DMS53 (cell line): ENCODE measurements at places on chromosomes 4 and X.
A peak's percentile ranks its signal among the peaks of the same experiment; 100 is the strongest.

DNA sequence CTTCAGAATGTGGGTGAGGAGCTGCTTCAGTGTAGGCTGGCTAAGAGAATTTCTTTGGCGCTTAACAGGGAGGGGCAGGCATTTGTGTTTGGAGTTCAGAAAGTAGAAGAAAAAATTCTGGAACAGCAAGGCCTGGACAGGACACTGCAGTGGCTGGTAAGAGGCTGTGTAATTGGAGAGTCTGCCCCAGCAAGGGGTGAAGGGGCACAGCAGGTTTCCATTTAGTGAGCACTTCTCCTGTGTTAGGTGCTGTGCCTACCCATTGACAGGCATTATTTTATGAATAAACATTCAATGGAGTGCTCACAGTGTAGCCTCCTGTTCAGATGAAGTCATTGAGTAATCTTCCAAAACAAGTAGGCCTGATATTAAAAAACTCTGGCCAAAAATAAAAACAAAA is 10.7 kb upstream of the CPE start:
- DNase-seq: no peak

DNA sequence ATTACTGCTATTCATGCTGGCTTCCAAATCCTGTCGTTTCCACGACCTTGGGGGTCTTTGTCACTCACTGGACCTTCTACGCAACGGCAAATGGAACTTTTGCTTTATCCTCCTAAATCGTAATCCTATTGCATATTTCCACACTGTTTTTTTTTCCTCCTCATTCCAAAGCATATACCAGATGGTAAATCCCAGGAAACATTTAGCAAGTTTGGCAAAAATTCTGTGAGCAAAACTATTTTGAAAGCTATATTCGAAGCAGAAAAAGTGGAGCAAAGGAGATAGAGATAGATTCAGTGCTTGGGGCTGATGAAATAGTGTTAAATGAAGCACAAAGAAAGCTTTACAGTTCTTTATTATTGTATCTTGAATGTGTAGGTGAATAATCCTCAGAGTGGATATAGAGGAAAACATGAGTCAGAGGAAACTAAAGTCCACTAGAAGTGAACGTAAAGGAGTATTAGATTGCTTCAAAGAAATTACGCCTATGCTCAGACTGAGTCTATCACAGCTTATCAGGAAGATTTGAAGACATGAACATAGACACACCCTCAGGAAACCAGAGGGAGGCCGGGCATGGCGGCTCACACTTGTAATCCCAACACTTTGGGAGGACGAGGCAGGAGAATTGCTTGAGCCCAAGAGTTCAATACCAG is 50.2 kb upstream of the FAM9A start:
- no peak for DNase-seq

DNA sequence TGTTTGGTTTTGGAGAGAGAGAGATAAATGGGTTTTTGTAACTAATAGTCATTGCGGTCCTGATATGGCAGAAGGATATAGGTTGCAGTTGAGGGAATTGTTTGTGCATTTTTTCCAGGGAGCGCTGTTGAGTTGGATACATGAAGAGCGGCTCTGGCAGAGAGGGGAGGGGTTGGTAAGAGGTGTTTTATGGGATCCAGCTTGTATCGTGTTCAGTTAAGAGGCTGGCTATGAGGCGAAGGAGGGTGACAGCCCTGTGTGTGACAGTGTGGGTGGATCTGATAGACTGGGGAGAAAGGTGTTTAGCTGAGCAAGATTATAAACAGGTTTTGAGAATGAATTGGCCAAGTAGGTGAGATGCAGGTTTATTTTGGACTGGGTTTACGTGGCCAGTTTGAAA is 1.5 kb downstream of the SPANXN4 start:
- no peak for DNase-seq

DNA sequence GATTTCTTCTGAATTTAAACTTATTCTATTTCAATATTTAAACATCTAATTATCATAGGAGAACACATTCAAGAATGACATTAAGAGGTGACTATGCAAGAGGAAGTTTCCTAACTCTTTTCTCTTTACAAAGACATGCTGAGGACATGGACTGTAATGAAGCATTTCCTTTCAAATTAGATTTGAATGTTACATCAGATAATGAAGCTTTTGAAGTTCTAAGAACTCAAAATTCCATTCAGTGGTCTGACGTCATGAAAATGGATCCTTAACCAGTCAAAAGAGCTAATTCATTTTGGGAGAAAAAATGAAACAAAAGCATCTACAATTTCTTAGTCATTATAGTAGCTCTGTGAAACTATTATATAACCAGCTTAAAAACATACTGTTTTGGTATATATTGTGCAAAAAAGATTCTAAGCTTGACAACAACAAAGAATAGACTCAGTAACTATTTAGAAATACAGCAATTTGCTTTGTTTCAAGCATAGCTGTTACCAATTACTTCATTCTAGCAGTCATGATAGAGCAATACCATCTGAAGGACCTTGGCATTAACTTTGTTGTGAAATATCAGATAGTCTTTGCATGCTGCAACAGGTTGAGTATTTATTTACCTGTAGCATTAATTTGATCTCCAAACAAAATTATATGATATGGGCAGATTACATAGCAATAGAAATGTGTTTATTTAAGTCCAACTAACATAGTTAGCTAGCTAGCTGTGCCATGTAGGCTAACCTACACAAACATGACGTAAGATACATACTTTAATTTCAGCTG is 13.7 kb upstream of the DTHD1 start:
- no peak for DNase-seq

DNA sequence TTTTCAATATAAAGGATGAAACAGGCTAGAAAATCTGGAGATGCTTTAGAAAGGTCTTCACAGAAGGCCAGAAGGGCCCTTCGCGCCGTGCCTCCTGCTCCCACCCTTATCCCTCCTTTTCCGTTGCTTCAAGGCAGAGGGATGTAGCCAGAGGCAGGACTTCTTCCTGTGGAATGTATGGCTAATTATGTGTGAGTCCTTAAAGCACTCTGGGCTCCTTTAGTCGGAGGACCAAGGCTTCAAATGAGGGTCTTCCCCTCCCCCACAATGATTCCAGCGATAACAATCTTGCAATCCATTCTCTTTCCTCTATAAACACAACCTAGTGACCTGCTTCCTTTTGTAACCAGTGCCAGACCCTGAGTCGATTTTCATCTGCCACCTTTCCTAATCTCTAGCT is 103.5 kb downstream of the GPC3 start:
- no peak for DNase-seq

GRCh38 chr4:149173241-149174013 is 642.2 kb downstream of the IQCM start:
- DNase-seq: no peak

- DNase-seq: no peak
Observed at GRCh38 chr4:13088726-13089658, 395.1 kb downstream of the RAB28 start.

GRCh38 chrX:152632445-152633097 is 5.1 kb upstream of the GABRQ start:
- peak; percentile 58 for DNase-seq

GRCh38 chr4:77149789-77150188 is 7.2 kb upstream of the CCNG2 start:
- DNase-seq: no peak

DNA sequence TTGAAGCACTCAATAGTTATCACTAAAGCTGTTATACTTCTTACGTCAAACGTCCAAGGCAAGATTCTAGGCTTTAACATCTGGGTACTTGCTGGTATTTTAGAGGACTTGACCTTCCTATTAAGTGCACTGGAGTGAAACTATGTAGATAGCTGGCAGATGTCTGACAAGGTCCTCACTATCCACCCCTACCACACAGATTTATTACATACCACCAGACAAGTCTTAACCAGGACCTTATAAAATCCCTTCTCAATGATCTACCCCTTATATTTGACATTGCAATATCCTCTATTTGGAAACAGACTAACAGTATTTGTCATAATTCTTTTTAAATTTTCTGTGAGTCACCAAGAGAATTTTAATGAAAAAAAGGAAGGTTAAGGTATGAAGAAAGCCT is 78.8 kb downstream of the PDGFC start:
- no peak for DNase-seq

DNA sequence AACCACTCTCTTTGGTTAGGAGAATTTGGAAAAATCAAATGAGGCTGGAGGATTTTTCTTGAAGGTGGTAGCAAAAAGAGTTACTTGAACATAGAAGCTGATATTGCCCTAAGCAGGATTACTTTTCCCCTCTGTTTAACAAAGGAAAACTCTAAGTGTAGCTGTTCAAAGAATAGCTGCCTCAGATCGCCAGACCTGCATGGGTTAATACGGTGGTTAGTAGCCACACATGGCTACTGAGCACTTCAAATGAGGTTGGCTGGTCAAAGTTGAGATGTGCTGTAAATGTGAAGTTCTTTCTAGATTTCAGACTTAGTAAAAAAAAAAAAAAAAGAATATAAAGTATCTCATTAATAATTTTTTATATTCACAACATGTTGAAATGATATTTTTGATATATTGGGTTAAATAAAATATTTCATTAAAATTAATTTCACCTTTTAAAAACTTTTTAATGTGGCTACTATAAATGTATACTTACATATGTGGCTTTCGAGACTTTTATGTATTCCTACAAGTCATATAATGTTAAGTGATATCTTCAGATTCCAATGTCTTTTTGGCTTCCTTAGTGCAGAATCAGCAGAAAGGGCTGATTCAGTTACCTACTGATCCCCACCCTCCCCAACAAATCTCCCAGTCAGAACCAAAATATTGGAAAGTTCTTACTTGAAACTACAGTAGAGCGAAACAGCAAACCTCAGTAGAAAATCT is 3.3 kb upstream of the RPS6KA3 start:
- no peak for DNase-seq

DNA sequence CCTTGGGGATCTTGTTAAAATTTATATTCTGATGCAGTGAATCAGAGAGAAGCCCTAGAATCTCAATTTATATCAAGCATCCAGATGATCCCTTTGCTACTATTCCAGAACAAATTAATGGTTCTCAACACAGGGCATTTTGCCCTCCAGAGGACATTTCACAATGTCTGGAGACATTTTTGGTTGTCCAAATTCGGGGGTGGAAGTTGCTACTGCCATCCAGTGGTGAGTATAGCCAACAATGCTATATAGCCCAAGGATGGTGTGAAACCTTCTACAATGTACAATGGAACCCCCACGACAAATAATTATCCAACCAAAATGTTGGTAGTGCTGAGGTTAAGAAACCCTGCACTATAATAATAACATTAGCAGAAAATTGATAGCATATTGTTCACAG is 2440.0 kb downstream of the PCDH7 start:
- peak; percentile 53 for DNase-seq

DNA sequence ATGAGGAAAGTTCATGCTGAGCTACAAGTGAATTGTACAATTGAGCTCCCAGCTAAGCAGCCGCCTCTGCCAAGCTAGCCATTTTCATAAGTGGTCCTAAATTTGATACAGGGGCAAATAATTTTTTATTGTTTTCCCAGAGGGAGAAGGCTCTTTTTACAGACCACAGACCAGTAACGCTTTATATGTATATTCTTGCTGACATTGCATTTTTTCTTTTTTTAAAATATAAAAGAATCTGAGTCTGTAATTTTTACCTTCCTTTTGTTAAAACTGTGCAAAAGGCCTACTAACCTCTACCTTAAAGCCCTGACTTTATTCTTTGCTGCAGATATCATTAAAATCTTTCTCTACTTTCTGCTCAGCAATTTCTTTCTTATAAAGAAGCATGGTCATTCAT is 501.2 kb upstream of the INTU start:
- no peak for DNase-seq
